ENCODE measurements at places on chromosomes 12 and 14.

GRCh38 chr12:13947276-13947946, 34.0 kb downstream of the GRIN2B start:
- DNase-seq, result no peak

- no peak for DNase-seq
Measured at GRCh38 chr12:32906399-32907165, 10.0 kb upstream of the PKP2 start.

GRCh38 chr12:3669594-3669993, 83.3 kb downstream of the CRACR2A start:
- no peak for DNase-seq

DNA sequence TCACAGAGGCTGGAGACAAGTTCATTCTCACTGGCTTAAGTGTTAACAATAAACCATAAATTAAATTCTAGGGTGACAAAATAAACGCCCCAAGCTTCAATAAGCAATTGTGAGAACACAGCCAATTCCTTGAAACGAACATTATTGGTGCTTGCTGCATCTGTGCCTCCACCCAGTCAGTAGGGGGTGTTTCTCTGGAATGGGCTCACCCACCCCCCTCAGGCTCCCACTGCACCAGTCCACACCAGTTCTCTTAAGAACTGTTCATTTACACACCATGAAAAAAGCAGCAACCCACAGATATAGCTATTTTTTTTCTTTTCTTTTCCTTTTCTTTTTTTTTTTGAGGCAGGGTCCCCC, 34.7 kb downstream of the CDC42BPB start:
- no peak for DNase-seq

DNA sequence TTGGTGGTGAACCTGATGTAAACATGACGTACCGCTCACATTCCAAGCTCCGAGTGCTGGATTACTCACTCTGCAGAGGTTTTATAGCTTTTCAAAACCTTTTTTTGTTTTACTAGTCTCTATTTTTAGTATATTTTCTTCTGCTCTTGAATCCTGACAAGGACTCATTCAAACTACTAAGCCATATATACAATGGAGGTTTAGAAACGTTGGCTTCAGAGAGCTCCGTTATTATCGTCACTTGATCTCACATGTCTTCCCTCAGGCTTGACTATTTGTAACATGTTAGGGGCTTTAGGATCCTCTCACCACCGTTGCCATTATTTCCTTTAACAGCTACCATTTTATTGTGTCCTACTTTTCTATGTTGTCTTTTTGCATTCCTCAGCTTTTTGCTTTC, 1321.5 kb upstream of the FLRT2 start:
- no peak for DNase-seq

DNA sequence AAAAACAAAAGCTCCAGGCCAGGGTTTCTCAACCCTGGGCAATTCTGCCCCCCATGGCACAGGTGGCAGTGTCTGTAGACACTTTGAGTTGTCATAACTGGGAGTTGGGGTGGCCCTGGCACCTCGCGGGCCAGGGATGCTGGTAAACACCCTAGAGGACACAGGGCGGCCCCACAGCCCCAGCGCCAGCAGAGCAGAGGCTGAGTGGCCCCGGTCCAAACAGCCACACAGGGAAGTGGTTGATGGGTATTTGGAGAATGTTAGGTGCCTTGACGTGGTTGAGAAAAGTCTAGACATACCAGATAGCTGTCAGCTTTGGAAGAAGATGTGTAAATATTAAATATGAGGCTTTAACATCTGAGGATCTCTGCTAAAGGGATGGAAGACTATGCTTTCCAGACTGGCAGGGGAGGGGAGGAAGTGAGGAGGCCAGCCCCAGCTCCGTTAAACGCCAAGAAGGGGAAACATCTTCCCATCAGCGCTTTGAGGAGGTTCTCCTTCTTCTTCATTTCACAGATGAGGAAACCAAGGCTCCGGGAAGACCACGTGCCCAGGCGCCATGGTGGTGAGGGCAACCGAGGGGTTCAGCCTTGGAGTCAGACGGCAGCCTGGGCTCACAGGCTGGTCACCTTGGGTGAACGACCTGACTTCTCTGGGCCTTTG, 103.7 kb downstream of the SCARB1 start:
- DNase-seq, result no peak

- DNase-seq, result no peak
Measured at GRCh38 chr12:13780453-13780852, 200.9 kb downstream of the GRIN2B start.

DNA sequence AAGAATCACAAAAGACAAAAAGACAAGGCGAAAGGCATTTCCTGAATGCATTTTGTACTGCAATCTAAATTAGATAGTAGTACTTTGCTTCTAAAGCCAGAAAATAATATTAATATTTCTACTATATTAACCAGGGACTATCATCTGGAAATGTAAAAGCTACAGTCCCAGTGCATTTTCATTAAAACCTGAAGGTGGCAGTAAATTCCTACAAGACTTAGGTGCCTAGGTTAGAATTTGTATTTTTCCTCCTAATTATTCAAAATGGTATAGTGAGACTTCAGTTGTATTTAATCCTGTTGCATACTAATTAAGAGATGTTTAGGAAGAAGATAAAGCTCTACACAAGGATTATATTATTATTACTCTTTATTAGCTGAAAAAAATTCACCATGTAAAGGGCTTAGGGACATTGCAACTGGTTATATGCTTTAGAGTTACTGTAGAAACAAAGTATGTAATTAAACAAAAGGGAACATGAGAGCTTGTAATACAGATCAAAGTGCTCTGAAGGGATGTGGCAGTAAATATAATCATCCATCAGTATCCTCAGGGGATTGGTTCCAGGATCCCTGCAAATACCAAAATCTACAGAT, 53.6 kb downstream of the BRMS1L start:
- no peak for DNase-seq

DNA sequence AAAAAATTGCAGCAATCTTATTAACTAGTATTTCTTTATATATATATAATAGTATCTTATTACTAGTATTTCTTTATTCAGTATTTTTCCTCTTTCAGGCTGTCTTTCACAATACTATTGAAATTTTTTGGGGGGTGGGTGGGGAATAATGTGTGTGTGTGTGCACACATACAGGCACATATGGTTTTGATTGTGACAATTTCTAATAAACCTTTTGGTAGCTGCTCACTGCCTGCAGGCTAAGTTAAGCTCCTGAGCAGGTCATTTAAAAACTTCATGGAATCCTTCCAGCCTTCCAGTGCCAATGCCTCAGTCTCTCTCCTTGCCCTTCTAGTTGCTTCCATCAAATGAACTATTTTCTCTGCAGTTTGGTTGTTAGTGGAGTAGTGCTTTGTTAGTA, 490.1 kb downstream of the PCNX1 start:
- no peak for DNase-seq

GRCh38 chr12:64456119-64456518, 4.2 kb downstream of the TBK1 start:
- DNase-seq, result no peak

- no peak for DNase-seq
Measured at GRCh38 chr12:20018406-20018805, 349.9 kb upstream of the PDE3A start.

- no peak for DNase-seq
Measured at GRCh38 chr12:39816671-39817185, 197.1 kb upstream of the ABCD2 start.

- no peak for DNase-seq
Measured at GRCh38 chr12:122590990-122591389, 63.9 kb downstream of the KNTC1 start.

DNA sequence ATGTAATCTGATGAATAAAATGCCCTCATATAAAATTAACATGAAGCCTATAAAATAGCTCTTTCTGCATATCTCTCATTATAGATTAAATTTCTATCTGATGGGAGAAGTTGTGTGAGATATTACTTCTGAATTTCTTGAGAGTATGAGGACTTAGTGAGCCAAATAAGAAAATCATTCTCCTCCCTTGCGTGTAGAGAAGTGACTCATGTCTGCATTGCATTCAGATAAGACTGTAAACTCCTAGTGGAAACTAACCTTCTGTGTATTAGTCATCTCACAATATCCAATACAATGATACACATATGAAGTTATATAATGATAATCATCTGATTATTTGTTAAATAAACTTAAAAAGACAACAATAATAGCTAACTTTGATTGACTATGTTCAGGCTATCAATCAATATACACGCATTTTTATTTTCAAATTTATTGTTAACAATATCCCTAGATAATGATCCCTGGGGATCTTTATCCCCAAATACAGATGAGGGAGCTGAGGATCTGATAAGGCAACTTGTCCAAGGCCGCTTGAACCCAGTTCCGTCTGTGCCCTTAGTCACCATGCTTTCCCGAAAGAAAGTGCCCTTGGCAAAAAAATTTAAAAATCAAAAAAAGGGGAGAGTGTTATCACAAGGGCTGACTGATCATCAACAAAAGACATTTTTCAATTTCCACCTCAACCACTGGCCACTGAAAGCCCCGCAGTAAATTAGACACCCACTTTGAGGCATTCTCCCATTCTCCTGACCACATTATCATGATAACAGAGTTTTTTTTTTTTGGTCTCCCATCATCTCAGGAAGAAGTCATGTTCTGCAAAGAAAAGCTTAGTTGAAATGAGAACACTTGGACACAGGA, 189.2 kb upstream of the RASSF8 start:
- no peak for DNase-seq

DNA sequence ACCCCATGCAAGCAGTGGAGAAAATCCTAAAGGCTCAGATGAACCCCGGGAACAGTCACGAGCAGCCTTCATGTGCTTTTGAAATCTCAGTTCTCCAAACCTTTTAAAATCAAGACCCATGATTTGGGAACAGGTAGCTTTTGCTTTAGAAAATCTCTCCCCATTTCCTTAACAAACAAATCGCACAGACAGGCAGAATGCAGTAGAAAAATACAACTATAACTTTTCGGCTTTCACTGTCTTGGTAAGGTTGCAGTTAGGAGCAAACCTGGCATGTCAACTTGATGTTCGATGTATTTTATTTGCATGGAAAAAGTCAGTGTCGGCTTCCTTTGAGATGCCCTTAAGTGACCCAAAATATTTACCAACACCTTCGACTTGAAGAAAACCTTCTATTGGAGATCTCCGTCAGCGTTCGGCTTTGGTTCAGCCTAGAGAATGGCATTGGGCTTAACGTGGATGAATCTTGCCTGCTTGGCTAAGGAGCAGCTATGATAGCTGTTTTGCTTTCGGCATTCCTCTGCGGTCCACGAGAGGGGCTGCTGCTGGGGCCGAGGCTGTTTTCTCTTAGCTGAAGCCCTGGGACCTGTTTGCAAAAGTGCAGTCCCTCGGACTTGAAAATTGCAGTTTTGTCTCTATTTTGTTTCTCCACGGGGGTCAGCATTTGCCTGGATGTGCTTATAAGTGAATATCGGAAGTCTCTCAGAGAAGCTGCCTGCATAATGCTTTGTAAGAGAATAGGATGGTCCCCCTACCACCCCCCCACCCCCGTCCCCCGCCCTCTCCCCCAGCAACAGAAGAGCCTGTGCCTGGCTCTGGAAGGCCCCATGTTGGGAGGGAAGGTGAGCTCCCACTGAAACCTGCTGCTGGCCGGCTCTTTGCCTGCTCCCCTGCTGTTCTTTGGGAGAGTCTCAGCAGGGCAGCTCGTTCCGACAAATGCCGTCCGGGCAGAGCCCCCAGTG, 122.8 kb downstream of the AACS start:
- DNase-seq, result no peak

DNA sequence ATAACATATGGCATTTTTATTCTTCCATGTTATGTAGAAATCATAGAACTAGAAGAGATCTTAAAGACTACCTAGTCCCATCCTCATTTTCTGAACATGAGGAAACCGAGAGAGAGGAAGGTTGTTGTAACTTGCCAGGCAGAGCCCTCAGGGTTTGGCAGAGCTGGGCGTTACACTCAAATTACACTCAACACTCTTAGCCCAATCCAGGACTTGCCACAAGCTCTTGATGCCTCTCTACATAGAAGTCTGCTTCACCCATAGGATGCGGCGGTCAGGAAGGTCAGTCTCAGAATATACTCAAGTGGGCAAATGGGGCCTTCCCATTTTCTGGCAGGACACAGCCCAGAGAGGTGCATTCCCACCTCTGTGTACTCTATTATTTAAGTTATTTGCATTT, 208.1 kb downstream of the ZFP36L1 start:
- no peak for DNase-seq

GRCh38 chr12:122584177-122584863, 57.3 kb downstream of the KNTC1 start:
- no peak for DNase-seq

DNA sequence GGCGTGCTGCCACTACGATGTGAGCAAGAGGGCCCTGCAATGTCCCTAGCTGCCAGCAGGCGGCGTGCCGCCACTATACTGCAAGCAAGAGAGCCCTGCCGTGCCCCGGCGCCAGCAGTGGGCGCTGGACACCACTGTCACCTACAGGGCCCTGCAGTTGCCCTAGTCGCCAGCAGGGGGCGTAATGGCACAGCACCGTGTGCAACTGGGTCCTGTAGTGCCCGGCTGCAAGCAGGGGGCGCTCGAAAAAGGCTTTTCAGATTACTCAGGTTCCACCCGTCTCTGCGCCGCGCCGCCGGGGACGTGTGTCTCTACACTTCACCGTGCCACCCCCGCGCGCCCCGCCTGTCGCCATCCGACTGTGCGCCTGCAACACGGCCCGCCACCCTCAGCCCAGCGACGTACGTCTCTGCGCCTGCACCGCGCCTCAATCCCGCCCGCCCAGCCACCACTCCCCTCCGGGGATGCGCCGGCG, 1356.9 kb downstream of the TMEM121 start:
- DNase-seq, result no peak

GRCh38 chr12:27299102-27299501, 33.5 kb upstream of the BMAL2 start:
- DNase-seq, result no peak

DNA sequence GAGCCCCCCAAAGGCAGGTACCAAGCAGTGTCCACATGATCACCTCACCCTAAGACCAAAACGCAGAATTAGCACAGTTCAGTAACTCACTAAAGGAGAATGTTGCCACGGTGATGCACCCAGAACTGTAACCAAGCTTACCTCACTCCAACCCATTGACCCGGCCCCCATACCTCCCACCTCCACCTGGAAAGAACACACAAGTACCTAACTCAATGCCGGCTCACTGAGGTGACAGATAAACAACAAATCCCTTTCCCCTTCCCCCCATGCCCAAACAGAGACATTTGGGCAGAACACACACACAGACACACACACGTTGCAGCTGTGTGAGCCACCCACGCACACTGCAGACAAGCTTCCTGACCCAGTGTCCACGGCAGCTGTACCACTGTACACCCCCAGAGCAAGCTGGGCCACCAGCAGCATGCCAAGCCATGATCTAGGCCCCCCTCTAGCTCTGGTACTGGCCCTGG, 1.3 kb downstream of the RAPGEF3 start:
- no peak for DNase-seq

GRCh38 chr12:74559728-74560127, 22.1 kb downstream of the ATXN7L3B start:
- DNase-seq, result no peak
